Esophagus muscularis mucosa (tissue), 4 donors: ENCODE measurements at places on chromosomes 13 and 19.

- no peak for DNase-seq
Observed at GRCh38 chr13:99977912-99978798, 3.4 kb upstream of the ZIC2 start.

GRCh38 chr13:23399347-23399746 is 34.2 kb downstream of the SACS start:
- DNase-seq = peak; percentile 31

GRCh38 chr13:47249266-47249665 is 352.4 kb upstream of the HTR2A start:
- DNase-seq = no peak

- DNase-seq = no peak
Observed at GRCh38 chr19:40231544-40232424, 5.3 kb upstream of the CCNP start.

DNA sequence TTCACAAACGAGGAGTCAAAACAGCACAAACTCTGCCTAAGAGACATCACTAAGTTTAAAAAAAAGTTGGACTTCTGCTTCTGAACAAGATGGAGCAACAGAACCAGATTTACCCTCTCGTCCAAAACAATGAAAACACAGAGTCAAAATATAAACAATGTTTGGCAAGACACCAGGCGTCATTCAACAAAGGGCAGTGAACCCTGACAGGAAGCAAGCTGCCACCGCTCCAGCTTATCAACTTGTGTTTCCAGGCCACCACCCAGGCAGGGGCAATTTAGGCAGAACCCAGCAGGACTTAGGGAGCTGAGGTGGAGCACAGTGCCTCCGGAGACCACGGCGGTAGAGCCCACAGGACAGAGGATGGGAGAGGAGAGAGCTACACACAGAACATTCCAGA is 8.6 kb upstream of the NAPA start:
- no peak for DNase-seq

DNA sequence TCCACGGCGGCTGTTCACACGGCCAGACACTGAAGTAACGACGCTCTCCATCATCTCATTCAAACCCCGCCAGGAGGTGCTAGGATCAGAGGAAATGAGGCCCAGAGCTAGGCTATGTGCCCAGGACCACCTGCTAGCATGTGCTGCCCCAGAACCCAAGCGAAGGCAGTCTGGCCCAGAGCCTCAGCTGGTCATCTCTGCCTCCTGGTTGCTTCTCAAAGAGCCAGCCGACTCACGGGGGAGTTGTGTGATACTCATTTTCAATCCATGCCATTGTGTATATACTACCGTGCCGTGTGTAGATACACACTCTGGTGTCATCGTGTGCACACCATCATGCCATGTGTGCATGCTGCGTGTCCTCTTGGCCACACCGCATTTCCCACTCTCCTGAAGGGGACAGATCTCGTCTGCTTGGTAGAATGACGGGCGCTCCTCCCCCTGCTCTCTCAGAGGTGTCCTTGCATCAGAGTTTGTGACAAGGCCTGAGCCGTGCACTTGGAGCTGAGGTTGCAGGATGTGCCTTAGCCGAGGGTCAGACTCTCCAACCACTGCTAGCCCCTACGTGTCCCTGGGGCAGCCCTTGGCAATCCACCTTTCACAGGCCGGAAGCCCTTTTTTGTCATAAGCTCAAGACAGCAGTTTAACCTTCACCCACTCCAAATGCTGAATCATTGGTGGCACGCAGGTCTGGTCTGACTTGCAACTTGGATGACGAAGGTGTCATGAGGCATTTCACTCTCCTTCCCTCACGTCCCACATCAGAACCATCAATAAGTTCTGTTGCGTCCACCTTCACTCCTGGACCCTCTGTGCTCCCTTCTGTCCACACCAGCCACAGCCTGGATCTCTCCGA is 130.4 kb downstream of the CRYL1 start:
- no peak for DNase-seq
